ENCODE measurements at places on chromosomes 4 and X. TPM values are rescaled to one million over a fixed set of nuclear protein-coding genes. Genes with fewer than 3 reads are reported as not detected.

LRCH2 gene
- total RNA-seq = 40.3 TPM

CBR4 gene
- total RNA-seq = 20.1 TPM

SSX4B gene
- total RNA-seq = not detected

CPLX1 gene
- 0.41 TPM for total RNA-seq

GRCh38 chr4:142741995-142742394 lies 104.1 kb downstream of the INPP4B start:
- no peak overlapping the region for H3K4me3 ChIP-seq
- H3K4me1 ChIP-seq = no peaks in the 10 kb centered on the region
- H3K36me3 ChIP-seq = no peaks in the 10 kb centered on the region
- DNase-seq = no peak
- no peaks in the 10 kb centered on the region for H3K27me3 ChIP-seq

GRCh38 chr4:89640620-89641366 lies 196.2 kb downstream of the SNCA start:
- H3K36me3 ChIP-seq = no peaks in the 10 kb centered on the region
- no peak overlapping the region for H3K27ac ChIP-seq
- no peak overlapping the region for H3K4me3 ChIP-seq
- H3K4me1 ChIP-seq = no peaks in the 10 kb centered on the region
- DNase-seq = no peak
- no peaks in the 10 kb centered on the region for H3K27me3 ChIP-seq

GRCh38 chrX:26952213-26952612 lies 510.9 kb downstream of the PPP4R3C start:
- H3K36me3 ChIP-seq = no peaks in the 10 kb centered on the region
- no peak for DNase-seq
- no peaks in the 10 kb centered on the region for H3K27me3 ChIP-seq
- no peak overlapping the region for H3K4me3 ChIP-seq
- no peak overlapping the region for H3K27ac ChIP-seq
- no peaks in the 10 kb centered on the region for H3K4me1 ChIP-seq

GRCh38 chr4:165784672-165785071 lies 88.4 kb upstream of the TLL1 start:
- no peak overlapping the region for H3K27ac ChIP-seq
- no peak overlapping the region for H3K4me3 ChIP-seq
- no peaks in the 10 kb centered on the region for H3K4me1 ChIP-seq
- no peaks in the 10 kb centered on the region for H3K27me3 ChIP-seq
- no peaks in the 10 kb centered on the region for H3K36me3 ChIP-seq
- no peak for DNase-seq

- H3K4me1 ChIP-seq = peaks cover 13% of the 10 kb centered on the region
- DNase-seq = no peak
- H3K4me3 ChIP-seq = peak overlapping the region; percentile 48
- H3K27me3 ChIP-seq = no peaks in the 10 kb centered on the region
These were observed 1.4 kb downstream of the COX7B start for GRCh38 chrX:77900688-77901087.

GRCh38 chr4:94561249-94562024 lies 109.7 kb downstream of the PDLIM5 start:
- peak overlapping the region; percentile 10 for H3K27ac ChIP-seq
- DNase-seq = no peak
- H3K27me3 ChIP-seq = no peaks in the 10 kb centered on the region
- H3K4me1 ChIP-seq = peaks cover 7% of the 10 kb centered on the region
- no peak overlapping the region for H3K4me3 ChIP-seq

DNA sequence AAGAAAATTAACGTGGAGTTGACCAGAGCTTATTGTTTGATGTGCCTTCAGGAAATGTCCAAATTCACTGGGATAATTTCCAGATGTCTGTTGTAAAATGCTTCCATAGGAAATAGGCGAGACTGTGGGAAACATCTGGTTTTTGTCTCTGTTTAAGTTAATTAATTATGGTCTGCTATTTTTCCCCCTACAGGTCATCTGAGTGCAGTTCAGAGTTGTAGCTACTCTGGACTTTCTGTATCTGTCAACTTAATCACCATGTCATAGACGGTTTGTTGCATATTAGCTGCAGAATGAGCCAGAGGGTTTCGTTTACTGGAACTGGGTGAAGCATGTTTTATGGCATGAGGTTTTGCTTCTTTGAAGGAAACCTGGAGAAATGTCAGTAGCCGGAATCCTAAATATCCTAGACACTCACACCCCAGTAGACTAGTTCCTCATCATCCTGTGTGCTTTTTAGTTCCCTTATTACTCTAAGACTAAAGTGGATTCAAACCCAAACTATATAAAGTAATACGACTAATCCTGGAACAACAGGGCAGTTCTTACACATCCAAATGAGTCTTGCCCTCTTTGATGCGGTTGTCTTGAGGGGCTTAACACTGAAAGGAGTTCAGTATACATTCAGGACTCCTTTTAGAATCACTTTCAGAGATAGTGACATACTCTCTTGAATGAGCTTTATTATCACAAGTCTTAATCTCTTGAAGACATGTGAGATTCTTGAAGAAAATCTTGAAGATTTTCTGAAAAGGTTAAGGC lies 62.5 kb downstream of the PPEF1 start:
- no peak for DNase-seq
- no peak overlapping the region for H3K4me3 ChIP-seq

DNA sequence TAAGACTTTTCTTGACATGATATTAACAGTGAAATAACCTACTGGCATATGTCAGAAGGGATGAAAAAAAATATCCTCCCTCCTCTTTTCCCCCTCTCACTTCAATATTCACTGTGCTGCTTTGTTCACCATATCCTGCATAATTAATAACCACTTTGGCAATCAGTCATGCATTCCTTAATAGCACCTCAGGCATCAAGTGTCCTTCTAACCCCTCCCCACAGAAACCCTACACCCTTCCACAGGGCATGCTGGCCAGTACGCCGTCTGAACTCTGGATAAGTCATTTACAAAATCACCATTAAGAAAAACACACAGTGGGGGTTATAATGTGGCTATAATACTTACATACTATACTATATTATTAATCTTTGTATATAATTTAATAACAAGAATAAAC lies 165.9 kb downstream of the PDGFC start:
- H3K27ac ChIP-seq = no peak overlapping the region
- no peaks in the 10 kb centered on the region for H3K27me3 ChIP-seq
- no peaks in the 10 kb centered on the region for H3K36me3 ChIP-seq
- H3K4me1 ChIP-seq = no peaks in the 10 kb centered on the region
- no peak for DNase-seq

DNA sequence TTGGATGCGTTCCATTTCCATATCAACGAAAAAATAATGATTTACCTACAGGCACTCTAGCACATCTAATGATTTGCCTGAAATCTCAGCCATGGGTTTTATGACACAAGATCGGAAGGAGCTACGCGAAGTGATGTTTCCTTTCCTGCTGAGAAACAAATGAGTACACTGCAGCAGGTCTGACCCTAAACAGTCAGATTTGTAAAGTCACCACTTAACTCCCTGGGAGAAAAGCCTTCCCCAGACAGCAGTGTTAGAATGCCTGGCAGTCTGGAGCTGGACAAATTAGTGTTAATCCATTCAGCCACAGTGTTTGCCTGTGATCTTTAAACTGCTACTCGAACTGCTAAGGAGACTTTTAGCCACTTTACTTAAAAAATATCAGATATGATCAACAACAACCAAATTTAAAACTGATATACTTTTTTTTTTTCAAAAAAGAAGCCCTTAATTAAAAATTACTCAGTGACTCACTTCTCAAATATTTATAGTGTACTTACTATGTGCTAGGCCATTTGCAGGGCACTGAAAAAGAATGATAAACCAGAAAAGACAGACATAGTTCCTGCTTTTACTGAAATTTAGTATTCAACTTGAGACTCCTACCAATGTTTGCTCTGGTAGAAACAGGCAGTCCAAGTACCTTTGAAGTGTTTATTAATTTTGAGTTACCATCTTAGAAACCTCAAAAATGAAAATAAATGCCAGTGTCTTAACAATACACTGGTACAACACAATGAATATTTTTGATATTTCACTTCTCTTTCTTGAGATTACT lies 104.5 kb downstream of the SHISA3 start:
- no peaks in the 10 kb centered on the region for H3K36me3 ChIP-seq
- no peaks in the 10 kb centered on the region for H3K27me3 ChIP-seq
- no peak overlapping the region for H3K27ac ChIP-seq
- no peak overlapping the region for H3K4me3 ChIP-seq

DNA sequence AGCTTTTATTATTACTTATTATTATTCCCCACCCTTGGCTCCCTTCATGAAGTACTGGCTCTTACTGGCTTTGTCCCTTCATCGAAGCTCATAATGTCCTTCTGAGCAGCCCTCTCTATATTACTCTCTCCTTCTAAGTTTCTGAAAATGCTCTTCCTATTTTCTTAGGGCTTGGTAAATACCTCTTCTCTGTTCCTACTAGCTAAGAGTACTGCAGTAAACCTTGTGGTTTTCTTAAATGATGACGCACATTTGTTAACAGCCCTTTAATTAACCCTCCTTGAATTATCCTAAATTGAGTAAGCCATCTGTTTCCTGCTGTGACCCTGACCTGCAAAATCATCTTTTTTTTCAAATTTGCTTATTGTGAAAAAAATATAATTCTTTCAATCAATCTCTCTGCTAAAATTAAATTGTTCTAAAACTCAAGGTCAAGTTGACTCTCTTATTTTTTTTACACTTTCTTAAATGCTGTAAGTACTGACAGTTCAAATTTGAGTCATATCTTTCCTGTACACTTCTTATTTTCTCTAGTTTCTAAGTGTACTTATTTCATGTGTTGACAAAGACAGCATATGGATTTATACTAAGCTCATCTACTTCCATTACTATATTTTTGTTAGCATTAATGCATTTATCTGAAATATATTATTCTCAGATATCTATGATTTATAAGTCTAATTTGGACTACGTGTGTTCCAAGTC lies 148.9 kb downstream of the ADAM29 start:
- H3K36me3 ChIP-seq = no peaks in the 10 kb centered on the region
- H3K27ac ChIP-seq = no peak overlapping the region
- no peaks in the 10 kb centered on the region for H3K27me3 ChIP-seq
- no peak for DNase-seq
- no peak overlapping the region for H3K4me3 ChIP-seq

GRCh38 chr4:1365271-1366178 lies 18.5 kb downstream of the UVSSA start:
- H3K27me3 ChIP-seq = no peaks in the 10 kb centered on the region
- H3K4me3 ChIP-seq = no peak overlapping the region
- H3K36me3 ChIP-seq = no peaks in the 10 kb centered on the region

DNA sequence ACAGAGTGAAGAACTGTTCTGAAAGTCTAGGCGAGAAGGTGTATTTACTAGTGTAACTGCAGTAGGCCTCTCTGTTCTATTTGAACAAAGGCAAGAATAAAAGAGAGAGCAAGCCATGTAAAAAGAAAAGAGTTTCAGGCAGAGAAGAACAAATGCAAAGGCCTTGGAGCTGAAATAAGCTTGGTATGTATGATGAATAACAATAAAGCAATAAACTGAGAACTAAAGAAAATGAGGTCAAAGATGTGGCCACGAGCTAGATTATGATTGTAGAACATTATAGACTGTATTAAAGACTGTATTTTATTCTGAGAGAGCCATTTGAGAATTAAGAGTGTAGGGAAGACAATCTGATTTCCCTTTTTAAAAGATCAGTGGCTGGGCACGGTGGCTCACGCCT lies 160.5 kb downstream of the LRBA start:
- no peak overlapping the region for H3K4me3 ChIP-seq
- H3K36me3 ChIP-seq = peaks cover 12% of the 10 kb centered on the region
- H3K27ac ChIP-seq = no peak overlapping the region
- H3K27me3 ChIP-seq = no peaks in the 10 kb centered on the region
- no peak for DNase-seq

GRCh38 chrX:63471004-63471403 lies 119.9 kb upstream of the SPIN4 start:
- no peaks in the 10 kb centered on the region for H3K4me1 ChIP-seq
- DNase-seq = no peak
- no peaks in the 10 kb centered on the region for H3K27me3 ChIP-seq
- H3K36me3 ChIP-seq = no peaks in the 10 kb centered on the region

- DNase-seq = no peak
- H3K4me3 ChIP-seq = no peak overlapping the region
- no peak overlapping the region for H3K27ac ChIP-seq
These were observed 33.4 kb downstream of the ARHGEF6 start for GRCh38 chrX:136747003-136747986.

- no peak for DNase-seq
- H3K4me1 ChIP-seq = no peaks in the 10 kb centered on the region
- no peaks in the 10 kb centered on the region for H3K36me3 ChIP-seq
- no peaks in the 10 kb centered on the region for H3K27me3 ChIP-seq
- no peak overlapping the region for H3K27ac ChIP-seq
These were observed 24.8 kb downstream of the L1CAM start for GRCh38 chrX:153861151-153861550.

DNA sequence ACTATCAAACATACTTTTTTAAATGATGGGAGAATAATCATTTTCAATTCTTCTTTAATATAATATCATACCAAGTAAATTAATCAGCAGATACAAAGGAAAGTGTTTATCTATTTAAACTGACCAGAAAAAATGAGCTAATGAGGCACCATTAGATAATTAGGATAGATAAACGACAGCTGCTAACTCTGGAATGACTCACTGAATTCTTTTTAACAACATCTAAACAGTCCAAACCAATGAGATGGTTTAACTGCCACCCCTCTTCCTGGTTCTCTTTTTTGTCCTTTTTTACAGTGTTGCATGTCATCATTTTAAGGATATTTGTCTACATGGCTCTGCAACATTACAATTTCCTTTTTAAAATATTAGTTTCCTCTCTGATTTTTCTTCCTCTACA lies 41.6 kb downstream of the UNC5C start:
- no peaks in the 10 kb centered on the region for H3K4me1 ChIP-seq
- no peak for DNase-seq
- H3K27me3 ChIP-seq = no peaks in the 10 kb centered on the region
- no peak overlapping the region for H3K27ac ChIP-seq
- no peaks in the 10 kb centered on the region for H3K36me3 ChIP-seq

DNA sequence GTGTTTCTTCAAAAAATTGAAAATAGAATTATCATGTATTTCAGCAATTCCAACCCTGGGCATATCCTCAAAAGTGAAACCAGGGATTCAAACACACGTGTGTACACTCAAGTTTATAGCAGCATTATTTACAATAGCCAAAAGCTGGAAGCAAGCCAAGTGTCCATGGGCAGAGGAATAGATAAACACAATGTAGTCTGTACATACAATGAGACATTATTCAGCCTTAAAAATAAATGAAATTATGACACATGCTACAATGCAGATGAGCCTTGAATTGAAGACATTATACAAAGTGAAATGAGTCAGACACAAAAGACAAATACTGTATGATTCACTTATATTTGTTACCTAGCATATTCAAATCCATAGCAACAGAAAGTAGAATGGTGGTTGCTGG lies 853.4 kb downstream of the STIM2 start:
- H3K27ac ChIP-seq = no peak overlapping the region
- no peak for DNase-seq
- no peaks in the 10 kb centered on the region for H3K36me3 ChIP-seq
- H3K4me3 ChIP-seq = no peak overlapping the region
- no peaks in the 10 kb centered on the region for H3K27me3 ChIP-seq
- H3K4me1 ChIP-seq = no peaks in the 10 kb centered on the region

- no peaks in the 10 kb centered on the region for H3K4me1 ChIP-seq
- H3K27ac ChIP-seq = peak overlapping the region; percentile 10
- H3K4me3 ChIP-seq = no peak overlapping the region
These were observed 13.0 kb downstream of the RBMX start for GRCh38 chrX:136867518-136867917.

All from sigmoid colon (tissue), 7 donors.